ENCODE measurements at places on chromosomes 7 and 10. TPM values are rescaled to one million over a fixed set of nuclear protein-coding genes. Genes with fewer than 3 reads are reported as not detected.

Gene SPAM1
- not detected for total RNA-seq

Gene HOXA3
- 6.1 TPM for total RNA-seq

Gene DOCK1
- 77.8 TPM for total RNA-seq

Gene CYP2W1
- total RNA-seq, result not detected

Gene MRLN
- total RNA-seq, result not detected

Gene PODXL
- 14.7 TPM for total RNA-seq

Gene CDK1
- total RNA-seq, result 50.6 TPM

Gene NEUROG3
- not detected for total RNA-seq

Gene MMD2
- total RNA-seq, result not detected

Data from subcutaneous preadipocyte (primary cell).